ENCODE measurements at places on chromosomes 6 and 20.

DNA sequence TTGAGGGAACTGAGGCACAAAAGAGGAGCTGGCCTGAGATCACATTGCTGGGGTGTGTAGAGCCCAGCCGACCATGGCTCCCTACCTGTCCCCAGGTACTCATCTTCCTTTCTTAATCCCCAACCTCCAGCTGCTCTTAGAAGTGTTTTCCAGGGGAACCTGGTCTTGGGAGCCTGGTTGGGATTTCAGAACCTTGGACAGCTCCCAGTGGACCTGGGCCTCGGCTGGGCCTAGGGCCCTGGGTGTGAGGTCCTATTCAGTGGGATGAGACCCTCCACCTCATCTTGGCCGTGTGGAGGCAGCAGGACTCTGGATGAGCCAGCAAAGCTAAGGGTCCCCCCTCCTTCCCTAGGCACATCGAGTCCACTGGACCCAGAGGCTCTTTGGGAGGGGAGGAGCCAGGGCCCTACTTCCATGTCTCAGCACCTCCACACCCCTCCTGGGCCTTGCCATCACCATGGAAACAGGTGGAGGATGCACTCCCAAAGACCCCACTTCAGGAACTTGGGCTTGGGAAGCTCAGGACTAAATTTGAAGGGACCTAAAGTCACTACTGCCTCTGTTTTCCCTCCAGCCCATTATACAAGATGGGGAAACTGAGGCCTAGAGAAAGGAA lies 38.5 kb downstream of the DLGAP4 start:
- no peak for DNase-seq

DNA sequence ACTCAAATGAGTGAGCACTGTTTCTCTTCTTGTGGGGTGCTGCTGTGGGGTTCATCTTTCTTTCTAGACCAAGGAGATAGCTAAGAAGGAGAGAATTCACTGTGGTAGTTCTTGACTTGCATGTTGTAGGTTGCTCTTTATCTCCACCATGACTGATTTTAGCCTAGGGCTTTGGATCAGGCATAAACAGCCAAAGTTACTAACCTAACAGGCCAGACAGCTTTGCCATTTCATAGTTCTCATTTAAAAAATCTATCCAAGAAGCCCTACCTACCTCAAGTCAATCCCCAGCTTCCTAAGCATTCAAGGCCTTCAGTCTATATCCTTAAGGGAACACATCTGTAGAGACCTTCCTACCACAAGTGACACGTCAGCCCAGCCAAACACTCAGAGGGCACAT lies 107.9 kb upstream of the CARMIL1 start:
- DNase-seq, result no peak

GRCh38 chr20:34017610-34018009 lies 23.9 kb downstream of the RALY start:
- DNase-seq, result no peak

- no peak for DNase-seq
These were observed 7.1 kb downstream of the IP6K3 start for GRCh38 chr6:33739571-33739970.

- DNase-seq, result no peak
These were observed 159.1 kb downstream of the QKI start for GRCh38 chr6:163573503-163574179.

GRCh38 chr6:3732345-3733141 lies 19.0 kb downstream of the PXDC1 start:
- DNase-seq, result peak; percentile 30

DNA sequence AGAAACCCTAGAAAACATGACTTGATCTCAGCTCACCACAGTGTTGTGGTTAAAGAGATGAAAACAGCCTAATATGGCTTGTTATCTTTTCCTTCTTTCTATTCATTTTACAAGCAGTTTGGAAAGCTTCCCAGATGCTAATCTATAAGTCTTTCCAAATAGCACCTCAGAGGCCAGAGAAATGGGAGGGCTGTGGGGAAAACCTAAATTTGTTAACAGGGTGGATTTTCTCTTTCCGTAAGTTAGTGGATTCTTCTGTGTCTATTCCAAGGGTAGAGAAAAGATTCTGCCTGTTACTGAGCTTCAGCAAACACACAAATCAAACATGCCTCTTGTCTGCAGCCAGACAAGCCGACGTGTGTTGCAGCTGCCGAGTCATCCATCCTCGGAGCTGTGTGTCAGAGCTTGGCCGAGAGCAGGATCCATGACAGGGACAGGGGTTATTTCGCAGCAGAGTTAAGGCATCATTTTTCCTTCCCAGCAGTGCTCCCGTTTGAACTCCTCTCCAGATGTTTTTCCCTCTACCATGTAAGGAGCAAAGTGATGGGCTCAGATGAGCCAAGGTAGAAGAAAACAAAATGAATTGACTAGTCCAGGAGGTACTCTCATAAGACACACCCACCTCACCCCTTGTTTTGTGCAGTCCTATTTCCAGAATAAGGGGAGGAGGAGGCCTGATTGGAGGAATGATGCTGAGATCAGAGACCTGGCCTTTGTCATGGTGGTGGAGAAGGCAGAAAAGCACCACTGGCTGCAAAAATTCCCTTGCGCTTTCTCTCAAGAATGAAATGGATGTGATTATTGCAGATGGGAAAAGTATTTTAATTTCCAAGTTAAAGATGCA lies 560.0 kb downstream of the C6orf118 start:
- DNase-seq, result no peak

GRCh38 chr6:169237496-169238134 lies 16.0 kb downstream of the THBS2 start:
- no peak for DNase-seq

DNA sequence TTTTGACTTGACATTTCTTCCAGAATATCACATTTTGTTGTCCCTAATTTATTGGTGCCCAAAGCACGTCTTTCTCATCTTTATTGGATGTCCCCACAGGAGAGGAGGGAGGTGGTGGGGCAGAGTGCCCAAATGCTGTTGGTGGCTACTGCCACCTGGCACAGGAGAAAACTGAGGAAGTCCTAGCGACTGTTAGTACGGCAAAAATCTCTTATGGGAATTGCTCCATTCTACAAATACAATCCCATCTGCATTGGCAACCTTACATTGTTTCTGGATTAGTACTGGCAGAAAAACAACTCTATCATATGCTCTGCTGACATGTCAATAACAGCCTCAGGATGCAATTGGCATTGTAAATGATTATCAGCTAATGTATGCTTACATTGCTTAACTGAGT lies 235.4 kb upstream of the IRAK1BP1 start:
- no peak for DNase-seq

DNA sequence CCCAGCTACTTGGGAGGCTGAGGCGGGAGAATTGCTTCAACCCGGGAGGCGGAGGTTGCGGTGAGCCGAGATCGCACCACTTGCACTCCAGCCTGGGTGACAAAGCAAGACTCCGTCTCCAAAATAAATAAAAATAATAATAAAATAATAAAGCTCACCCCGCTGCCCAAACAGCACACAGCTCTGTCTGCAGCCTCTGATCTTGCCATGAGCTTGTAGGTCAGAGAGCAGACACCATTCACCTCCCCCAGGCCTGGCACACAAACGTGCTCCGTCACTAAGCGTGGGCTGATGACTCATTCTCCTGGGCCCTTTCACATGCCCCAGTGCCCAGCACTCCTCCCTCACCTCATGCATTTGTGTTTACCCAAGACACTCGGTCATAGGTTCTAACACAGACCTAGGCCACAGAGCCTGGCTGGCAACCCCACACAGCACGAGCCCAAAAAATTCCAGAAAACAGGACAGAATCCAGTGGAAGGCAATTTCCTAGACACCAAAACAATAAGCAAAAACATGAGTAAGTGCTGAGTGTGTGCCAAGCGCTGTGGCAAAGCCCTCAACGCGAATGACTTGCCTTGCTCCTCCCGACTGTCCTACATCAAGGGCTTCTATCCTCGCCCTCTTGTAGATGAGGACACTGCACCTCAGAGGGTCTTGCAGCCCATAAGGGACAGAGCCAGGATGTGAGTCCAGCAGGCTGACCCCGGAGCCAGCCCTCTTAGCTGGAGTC lies 18.0 kb downstream of the ATP9A start:
- DNase-seq, result no peak

- no peak for DNase-seq
These were observed 38.9 kb upstream of the CLIC5 start for GRCh38 chr6:46054516-46054915.

DNA sequence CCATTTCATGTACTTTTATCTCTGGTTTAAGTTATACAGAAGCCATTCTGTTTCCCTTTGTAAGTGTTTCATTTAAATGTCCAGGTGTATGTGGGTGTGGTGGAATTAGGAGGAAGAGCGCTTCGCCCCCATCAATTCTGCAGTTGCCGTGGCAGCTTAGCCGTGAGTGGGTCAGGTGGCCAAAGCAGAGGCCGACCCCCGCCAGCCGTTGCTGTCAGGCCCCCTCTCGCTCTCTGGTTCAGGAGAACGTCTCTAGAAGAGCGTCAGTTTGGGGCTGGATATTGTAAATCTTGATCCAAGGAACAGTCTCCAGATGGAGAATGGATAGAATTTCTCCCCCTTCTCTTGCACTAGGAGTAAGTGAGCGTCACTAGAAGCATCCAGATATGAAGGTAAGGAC lies 367.4 kb downstream of the FOXA2 start:
- DNase-seq, result no peak

DNA sequence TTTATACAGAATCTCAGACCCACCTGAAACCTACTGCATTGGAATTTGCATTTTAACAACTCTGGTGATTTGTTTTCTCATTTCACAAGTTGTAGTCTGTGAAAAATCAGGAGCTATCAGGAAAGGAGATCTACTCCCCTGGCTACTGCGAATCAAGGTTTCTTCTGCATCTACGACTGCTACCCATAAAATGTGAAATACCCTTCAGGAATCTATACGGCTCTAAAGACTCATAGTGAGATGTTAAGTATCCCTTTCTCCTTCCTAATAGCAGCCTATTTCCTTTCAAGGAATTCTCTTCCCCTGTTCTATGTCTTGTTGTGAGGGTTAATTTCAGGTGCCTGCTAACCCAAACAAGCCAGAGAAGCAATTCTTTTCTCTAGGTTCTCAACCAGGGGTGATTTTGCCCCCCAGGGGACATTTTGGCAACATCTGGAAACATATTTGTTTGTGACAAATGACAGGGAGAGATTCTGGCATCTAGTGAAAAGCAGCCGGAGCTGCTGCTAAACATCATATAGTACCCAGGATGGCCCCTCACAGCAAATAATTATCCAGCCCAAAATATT lies 26.3 kb downstream of the WFDC3 start:
- DNase-seq, result no peak

DNA sequence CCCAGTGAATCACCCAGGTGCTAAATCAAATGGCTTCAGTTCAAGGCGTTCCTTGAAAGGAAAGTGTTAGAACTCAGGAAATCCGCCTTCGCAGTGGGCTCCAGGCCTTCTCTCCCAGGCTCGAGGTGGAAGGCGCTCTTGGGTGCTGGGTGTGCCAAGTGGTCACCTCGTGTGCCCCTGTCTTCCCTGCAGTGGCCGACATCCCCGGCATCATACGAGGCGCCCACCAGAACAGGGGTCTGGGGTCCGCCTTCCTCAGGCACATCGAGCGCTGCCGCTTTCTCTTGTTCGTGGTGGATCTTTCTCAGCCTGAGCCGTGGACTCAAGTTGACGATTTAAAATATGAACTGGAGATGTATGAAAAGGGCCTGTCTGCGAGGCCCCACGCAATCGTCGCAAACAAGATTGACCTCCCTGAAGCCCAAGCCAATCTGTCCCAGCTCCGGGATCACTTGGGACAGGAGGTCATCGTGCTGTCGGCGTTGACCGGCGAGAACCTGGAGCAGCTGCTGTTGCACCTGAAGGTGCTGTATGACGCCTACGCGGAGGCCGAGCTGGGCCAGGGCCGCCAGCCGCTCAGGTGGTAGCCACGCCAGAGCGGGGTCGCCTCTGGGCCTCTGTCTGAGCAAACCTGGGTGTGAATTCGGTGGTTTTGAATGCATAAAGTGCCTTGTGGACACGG lies 17.8 kb downstream of the MTG2 start:
- DNase-seq, result no peak

DNA sequence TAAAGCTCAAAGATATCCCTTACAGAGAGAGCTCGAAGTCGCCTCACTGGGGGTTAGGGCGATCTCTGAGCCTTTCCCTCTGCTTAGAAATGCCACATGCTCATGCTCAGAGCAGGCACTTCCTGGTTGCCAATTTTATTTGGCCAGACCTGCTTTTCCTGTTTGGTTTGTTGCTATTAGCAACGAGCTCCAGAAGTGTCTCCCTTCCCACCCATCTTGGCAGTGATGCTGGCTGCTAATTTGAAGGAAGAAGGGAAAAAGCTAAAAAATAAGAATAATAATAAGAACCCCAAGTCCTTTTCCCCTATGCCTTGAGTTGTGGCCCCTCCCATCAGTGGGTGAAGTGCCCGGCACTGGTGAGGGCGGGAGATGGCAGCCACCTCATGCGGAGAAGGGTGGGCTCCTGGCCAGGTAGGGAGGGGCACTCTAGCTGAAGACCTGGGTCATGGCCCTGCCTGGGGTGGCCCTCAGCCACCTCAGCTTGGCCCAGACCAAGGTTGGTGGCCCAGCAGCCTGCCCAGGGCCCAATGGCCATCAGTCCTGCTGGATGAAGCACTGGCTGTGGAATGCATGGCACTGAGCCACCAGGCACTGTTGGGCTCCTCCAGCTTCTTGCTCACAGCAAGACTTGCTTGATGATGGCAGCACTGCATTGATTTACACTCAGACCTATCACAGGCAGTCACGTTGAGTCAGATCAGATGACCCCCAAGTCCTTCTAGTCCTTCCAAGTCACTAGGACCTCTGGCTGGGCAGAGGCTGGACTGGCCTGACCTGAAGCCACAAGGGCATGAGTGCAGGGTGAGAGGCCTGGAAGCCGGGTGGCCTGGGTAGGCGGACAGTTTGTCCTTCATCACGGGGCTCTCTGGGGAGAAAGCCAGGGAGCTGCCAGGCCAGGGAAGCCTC lies 79.0 kb downstream of the SYNJ2 start:
- DNase-seq, result no peak

GRCh38 chr20:24734139-24734538 lies 214.9 kb upstream of the CST7 start:
- DNase-seq, result no peak

DNA sequence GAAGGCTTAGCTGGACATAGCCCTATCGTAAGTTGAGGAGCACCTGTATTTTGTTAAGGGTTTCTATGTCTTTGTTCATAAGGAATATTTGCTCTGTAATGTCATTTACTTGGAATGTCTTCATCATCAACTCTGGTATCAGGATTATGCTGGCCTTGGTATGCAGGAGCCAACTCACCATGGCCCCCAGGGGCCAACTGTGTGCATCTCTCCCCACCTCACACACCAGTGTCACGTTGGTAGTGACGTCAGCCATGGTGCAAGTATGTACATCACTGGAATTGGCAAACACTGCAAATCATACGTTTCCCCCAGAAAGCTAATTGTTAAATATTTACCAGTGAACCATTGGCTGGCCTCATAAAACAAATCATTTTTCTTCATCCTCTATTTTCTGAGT lies 70.8 kb downstream of the YTHDF1 start:
- DNase-seq, result no peak

GRCh38 chr6:114115652-114116051 lies 144.7 kb upstream of the HDAC2 start:
- DNase-seq, result no peak

GRCh38 chr6:158744986-158745430 lies 74.2 kb downstream of the EZR start:
- DNase-seq, result no peak

DNA sequence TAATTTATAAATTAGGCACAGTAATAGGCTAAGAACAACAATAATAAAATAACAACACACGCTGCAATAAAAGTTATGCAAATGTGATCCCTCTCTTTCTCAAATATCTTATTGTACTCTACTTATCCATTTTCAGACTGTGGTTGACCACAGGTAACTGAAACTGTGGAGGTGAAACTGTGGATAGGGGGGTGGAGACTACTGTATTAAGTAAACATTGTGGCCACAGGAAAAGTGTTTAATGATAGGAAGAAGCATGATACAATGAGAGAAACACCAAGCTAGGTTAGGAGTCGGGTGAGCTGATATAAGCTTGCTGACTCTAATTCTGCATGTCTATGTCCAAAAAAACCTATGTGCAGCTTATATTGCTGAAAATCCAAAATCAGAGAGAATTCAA lies 23.0 kb downstream of the NHLRC1 start:
- no peak for DNase-seq
